ENCODE measurements at places on chromosomes 7 and 10.

GRCh38 chr10:133260895-133261725 is 15.6 kb downstream of the ADAM8 start:
- peak; percentile 52 for DNase-seq

- DNase-seq = no peak
These were observed 76.0 kb upstream of the TMEM26 start for GRCh38 chr10:61529208-61529607.

- DNase-seq = peak; percentile 1
These were observed 43.0 kb downstream of the SCRN1 start for GRCh38 chr7:29946428-29947186.

- no peak for DNase-seq
These were observed 22.5 kb downstream of the LRRC27 start for GRCh38 chr10:132354356-132355094.

GRCh38 chr10:44921061-44921460 is 9.9 kb downstream of the TMEM72 start:
- DNase-seq = no peak

- no peak for DNase-seq
These were observed 112.2 kb downstream of the MYO3A start for GRCh38 chr10:26046073-26046700.

GRCh38 chr10:127210936-127211466 is 14.6 kb upstream of the INSYN2A start:
- DNase-seq = no peak

DNA sequence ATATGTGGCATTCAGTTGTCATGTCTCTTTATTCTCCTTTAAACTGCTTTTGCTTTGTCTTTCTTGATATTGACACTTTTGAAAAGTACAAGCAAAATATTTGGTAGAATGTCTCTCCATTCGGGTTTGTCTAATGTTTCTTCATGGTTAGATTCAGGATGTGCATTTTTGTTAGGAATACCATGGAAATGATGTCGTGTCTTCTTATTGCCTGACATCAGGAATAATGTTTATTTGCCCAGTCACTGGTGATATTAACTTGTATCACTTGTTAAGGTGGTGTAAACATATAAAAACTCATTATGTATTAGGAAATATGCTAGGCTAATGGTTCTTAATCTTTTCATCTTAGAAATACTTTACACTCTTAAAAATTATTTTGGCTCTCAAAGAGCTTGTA is 43.4 kb downstream of the CDK1 start:
- DNase-seq = no peak

DNA sequence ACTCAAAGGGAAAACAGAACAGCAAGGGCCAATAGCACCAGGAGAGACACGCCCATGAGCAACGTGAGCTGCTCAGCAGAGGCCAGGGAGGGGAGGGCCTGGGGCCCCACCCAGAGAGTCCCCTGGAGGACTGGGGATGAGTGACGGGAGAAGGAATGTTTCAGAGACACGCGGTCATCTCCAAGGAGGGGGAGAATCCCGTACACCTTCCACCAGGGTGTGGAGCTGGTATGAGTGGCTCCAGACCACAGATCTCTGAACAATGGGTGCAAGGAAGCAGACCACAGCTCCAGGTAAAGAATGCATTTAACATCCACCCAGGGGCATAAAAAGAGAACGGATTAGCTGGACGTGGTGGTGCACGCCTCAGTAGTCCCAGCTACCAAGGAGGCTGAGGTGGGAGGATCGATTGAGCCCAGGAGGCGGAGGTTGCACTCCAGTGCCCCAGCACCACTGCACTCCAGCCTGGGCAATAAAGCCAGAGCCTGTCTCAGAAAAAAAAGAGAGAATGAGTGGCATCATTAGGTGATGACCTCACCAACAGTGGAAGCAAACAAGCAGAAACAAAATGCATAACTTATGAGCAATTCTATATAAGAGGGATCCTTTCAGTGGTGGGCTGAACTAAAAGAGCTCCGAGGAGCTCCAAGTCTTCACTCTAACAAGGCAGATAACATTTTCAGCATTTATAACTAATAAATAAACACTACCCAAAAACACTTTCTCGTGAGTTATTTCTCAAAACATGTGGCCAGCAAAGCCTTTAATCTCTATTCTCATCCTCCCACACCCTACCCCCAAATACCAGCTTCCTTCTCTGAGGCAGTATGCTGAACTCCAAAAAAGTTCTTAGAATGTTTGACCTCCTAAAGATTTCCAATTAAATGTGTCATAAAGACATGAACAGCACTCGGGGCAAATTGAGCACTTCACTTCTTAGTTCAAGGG is 12.5 kb downstream of the PSAP start:
- no peak for DNase-seq

DNA sequence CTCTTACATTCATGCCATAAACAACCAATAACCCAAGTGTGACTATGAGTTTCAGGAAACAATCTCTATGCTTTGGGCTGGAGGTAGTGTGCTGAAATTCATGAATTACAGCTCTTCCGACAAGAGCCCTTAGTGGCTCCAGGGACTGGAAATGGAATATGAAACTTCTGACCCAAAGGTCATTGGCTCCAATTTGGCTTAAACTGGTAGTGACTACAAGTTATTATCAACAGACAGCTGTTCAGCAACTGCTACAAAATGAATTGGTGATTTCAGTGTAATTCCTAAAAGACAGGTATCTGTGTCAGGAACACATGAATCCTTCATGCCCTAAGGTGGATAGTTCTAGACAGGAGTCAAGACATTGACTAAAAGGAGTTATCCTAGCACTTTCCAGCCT is 745.4 kb downstream of the PHTF2 start:
- no peak for DNase-seq

GRCh38 chr10:32982911-32983909 is 25.2 kb upstream of the ITGB1 start:
- no peak for DNase-seq

DNA sequence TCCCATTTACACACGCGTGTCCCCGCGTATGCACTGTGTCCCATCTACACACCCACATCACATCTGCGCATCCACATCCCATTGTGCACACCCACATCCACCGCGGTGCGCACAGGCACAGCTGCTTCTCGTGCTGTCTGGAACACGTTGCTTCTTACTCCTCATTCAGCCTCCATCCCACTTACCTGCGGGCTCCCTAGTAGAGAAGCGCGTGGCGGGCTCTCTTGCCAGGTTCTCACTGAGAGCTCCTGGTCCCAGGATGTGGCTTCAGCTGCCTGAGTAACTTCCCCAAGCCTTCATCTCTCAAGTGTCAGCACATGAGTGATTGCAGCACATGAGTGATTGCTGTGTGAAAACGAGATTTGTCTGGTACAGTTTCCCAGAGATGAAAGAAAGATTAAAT is 117.8 kb downstream of the TRRAP start:
- no peak for DNase-seq

- DNase-seq = no peak
These were observed 107.4 kb downstream of the FAM204A start for GRCh38 chr10:118234683-118235082.

- DNase-seq = peak; percentile 45
These were observed 7.3 kb upstream of the ASB4 start for GRCh38 chr7:95478272-95479037.

DNA sequence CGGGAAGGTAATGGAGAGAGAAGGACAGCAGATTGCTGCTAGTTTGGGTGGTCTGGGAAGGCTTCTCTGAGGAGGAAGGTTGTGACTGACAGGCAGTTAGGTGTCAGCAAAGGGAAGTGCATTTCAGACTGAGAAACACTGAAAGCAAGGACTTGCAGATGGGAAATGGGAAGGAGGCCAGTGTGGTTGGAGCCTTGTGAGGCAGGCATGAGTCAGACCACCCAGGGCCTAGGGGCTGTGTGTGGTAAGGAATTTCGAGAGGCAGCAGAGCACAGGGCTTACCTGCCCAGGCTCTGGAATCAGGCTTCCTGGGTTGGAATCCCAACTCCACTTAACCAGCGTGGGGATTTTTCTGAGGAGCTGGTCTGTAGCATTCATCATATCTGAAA is 53.5 kb downstream of the NRF1 start:
- no peak for DNase-seq

DNA sequence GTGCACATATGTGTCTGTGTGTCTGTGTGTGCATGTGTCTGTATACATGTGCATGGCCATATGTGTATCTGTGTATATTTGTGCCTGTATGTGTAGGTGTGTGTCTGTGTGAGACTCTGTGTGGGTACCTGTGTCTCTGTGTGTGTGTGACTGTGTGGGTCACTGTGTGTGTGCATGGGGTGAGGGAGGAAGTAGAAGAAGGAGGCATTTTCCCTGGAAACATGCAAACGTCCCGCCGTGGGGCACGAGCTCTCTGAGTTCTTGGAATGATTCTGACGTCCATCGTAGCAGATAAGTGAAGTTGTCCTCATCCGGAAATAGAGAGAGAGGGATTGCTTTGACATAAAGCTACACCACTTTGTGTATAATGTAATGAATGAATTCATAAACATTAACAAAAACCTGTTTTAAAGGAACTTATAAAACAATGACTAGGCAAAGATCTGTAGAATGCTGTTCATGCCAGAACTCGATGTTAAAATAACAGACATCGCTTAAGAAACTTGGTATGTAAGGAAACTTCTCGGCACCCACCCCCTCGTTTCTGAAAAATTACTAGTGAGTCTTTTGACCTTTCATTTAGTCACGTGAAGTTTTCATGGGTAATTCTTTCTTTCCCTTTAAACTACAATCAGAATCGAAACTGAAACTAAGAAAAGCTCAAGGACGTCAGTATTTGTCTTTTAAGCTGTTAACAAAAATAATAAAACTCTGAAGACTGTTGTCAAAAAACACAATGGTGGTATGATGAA is 43.6 kb upstream of the KLF6 start:
- no peak for DNase-seq

DNA sequence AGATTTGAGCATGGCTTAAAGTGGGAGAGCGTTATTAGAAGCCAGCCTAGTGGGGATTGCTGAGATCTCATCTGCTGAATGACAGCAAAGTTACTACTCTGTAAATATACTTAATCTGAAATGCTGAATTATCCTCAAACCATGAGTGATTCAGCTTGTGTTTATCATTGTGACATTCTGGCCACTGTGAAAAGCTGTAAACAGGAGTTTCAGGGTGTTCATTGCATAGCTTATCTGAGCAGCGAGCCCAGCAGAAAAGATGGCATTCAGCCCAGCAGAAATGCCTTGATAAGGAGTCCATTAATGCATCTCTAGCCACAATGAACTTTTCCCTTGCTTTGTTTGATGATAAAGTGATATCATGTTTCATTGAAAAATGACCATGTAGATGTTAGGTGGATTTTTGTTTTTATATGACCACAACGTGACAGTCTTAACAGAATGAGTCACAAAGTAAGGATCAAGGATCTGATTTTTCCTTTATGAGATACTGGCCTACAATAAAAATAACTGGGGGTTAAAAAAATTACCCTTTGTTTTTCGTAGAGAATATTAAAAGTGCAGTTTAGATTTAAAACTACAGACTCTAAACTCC is 7.8 kb downstream of the TES start:
- DNase-seq = no peak

DNA sequence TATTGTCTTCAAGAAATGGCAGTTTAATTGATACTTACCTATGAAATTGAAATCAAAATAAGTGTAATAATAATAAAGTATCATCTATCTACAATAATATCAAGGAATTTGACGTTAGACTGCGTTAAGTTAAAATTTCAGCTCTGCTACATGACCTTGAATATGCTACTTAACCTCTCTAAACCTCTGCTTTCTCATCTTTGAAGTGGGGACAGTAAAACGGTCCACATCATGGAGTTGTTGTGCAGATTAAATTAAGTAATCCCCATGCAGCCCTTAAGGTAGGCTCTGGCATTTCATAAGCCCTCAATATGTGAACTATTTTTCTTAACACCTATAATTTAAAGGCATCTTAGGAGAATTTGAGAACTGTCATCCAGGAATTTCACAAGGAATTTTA is 252.4 kb upstream of the PHF14 start:
- no peak for DNase-seq

DNA sequence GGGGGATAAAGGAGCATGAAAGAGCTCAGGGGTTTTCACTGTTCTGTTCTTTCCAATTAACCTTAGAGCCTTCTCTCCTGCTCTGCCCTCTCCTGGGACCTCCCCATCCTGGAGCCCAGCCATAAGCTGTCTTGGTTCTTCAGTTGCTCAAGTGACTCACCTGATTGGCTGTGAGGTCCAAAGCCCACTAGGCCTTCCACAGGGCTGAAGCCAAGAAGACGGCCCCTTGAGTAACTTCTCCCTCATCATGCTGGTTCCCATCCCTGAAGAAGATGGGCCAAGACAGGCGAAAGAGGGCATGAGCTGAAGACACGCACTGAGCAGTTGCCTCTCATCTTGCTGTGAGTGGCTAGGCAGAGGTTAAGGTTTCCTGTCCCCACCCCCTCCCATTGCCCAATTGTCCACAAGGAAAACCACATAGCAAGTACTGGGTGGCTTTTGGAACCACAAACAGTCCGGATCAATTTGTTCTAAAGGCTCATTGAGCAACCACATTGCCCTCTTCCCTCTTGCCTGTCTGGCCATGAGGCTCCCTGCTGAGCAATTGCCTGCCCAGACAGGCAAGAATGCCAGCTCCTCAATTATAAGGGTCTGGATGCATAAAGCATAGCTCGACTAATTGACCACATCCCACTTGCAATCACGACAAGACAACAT is 43.9 kb upstream of the GPAM start:
- DNase-seq = no peak

DNA sequence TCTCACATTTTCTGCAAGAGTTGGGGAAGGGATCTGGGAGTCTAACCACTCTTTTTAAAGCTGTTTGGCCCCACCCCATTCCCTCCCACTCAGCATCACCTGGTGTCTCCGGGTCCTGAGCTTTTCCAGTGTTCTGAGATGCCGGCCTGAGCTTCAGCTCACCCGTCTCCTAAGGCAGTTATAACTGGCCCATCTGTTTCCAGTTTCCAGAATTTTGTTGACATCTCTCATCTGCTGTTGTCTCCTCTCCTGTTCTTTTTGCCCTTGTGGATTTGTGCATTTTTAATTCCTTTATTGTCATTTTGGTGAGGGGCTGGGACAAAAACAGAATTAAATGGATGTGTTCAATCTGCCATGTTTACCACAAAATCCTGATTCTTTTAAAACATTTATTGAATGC is 160.6 kb downstream of the C10orf105 start:
- DNase-seq = no peak

GRCh38 chr7:112365551-112365950 is 84.7 kb upstream of the IFRD1 start:
- DNase-seq = no peak

DNA sequence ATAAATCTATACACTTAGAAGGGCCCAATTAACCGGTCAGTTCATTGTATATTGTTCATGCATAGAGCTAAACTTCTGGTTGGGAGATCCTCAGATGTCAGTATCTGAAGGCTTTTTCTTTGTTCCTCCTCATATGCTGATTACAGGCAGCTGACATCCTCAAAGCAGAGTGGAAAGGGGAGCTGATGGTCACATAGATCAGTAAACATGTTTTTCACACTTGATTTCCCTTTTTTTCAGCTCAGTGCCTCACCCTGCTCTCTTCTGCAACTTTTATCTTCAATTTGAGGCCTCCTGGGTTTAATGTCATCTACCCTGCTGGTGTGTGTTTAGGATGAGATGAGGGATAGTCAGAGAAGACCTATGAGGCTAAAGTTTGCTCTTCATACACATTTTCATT is 297.9 kb upstream of the FZD1 start:
- no peak for DNase-seq
